NCI-H446 (cell line): ENCODE measurements at places on chromosomes 13 and 19.

GRCh38 chr19:7526059-7526929 is 3.9 kb downstream of the MCOLN1 start:
- no peak for DNase-seq

- DNase-seq = no peak
These were observed 7.8 kb downstream of the LRCH1 start for GRCh38 chr13:46560778-46561177.

DNA sequence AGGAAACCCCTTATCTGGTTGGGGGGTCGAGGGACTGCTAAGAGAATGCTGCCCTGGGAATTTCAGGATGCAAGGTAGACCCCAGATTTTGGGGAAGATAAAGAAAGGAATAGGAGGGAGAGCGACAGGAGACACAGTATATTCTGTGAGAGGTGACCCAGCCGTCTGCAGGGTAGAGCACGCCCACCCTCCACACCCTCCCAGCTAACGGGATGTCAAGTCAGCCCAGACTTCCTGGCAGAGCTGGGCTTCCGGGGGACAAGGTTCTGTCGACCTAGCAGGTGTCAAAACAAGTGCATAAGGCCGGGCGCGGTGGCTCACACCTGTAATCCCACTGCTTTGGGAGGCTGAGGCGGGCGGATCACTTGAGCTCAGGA is 695 bp upstream of the PRR36 start:
- no peak for DNase-seq

GRCh38 chr13:81140675-81141074 is 799.7 kb upstream of the SPRY2 start:
- DNase-seq = no peak

- DNase-seq = no peak
These were observed 3.4 kb upstream of the CILP2 start for GRCh38 chr19:19534556-19535265.

- DNase-seq = no peak
These were observed 29.0 kb downstream of the ZNF20 start for GRCh38 chr19:12111176-12111575.

DNA sequence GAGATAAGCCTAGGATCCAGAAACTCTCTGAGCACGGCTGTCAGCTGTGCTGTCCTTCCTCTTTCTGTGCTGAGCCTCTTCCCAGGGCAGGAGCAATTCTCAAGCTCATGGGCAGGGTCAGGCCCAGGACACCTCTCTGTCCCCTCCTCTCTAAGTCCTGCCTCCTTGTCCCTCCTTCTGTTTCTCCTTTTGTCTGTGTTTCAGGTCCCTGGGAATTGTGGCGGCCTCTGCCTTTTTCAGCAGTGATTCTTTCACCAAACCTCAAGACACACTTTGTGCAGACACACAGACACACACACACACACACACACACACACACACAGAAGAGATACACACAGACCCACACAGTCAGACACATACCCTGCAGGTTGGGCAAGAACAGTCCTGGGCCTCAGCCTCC is at the start of gene PSG1:
Gene PSG1 (minus strand): TSS at position 101 of the 400 bp plus-strand sequence. CDS start 132 bp downstream, outside the sequence.
- DNase-seq = no peak

DNA sequence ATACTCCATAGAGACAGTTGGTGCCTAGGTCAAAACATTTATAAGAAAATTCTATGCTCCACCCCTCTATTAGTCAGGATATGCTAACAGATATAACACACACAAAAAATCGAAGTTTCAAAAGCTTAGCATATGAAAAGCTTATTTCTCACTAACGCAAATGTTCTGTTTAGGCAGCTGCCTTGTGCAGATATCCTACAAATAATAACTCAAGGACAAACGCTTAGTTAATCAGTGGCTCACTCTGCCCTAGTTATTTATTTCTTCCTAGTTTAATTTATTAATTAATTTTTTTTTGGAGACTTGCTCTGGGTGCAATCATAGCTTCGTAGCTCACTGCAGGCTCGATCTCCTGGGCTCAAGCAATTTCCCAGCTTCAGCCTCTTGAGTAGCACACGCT is 259.7 kb upstream of the GPC6 start:
- DNase-seq = no peak

GRCh38 chr13:92963029-92963428 is 263.6 kb upstream of the GPC6 start:
- no peak for DNase-seq

DNA sequence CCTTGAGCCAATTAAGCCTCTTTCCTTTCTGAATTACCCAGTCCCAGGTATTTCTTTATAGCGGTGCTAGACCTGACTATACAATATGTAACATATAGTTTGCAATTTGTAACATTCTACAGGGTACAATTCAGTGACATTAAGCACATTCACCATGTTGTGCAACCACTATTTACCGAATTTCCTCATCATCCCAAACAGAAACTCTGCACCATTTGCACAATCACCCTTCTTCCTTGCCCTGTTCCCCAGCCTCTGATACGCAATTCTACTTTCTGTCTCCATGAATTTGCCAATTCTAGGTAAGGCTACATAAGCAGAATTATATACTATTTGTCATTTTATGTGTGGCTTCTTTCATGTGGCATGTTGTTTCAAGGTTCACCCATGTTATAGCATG is 13.7 kb upstream of the SIGLEC10 start:
- DNase-seq = no peak

DNA sequence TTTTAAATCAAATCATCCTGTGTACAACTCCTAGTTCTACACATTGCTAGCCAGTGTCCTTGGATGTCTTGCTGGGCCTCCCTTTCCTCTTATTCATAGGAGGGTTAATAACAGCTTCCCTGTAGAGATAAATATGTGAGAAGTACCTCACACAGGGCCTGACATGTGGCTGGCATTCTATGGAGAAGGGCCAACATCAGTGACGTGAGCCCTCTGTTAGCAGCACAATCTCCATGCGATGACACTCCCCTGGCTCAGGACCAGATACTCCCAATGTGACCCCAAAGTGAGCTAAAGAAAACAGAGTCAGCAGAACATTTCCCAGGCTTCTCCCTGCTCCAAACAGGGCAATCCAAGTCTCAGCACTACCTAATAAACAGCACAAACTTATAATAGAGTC is 818.4 kb downstream of the DIAPH3 start:
- no peak for DNase-seq

DNA sequence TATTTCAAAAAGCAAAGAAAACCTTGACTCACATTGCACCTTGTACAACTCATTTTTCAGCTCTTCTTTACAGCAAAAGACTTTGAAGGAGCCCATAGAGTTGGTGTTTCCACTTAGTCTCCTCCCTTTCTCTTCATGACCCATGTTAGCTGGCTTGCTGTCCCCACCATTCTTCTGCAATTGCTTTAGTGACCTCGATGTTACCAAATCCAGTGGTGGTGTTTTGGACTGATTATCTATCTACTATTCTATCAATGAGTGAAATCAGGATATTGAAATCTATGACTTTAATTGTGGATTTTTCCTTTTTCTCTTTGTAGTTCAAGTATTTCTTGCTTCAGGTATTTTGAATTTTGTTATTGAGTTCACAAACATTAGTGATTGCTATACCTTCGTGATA is 197.3 kb downstream of the GPC5 start:
- no peak for DNase-seq

DNA sequence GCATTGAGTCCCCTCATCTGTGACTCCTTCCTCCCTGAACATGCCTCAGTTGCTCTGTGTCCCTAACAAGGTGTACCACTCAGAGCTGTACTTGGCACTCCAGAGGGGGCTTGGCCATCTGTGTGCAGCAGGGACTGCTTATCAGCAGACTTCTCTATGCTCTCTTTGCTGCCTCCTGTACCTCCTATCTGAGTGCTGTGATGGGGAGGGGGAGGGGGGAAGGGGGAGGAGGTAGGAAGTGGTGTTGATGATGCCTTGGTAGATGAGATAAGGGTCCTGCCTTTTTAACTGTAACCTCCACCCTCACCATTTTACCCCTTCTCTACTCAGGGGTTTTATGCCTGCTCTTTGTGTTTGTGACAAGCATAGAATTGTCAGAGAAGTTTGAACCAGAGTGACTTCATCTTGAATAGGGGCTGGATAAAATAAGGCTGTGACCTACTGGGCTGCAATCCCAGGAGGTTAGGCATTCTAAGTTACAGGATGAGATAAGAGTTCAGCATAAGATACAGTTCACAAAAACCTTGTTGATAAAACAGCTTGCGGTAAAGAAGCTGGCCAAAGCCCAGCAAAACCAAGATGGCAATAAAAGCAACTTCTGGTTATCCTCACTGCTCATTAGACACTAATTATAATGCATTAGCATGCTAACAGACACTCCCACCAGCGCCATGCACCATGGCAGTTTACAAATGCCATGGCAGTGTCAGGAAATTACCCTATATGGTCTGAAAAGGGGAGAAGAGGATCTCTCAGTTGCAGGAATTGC is 13.2 kb downstream of the PCDH8 start:
- DNase-seq = no peak

- DNase-seq = no peak
These were observed 28.1 kb downstream of the RANBP3 start for GRCh38 chr19:5949792-5950305.
